T-helper 2 cell treated with Interferon-gamma antibody and Interleukin-4, amounts not matched to agents 5 μg/mL and 100 μg/mL, for 36 hours (primary cell): ENCODE measurements at places on chromosomes 13 and 19.

DNA sequence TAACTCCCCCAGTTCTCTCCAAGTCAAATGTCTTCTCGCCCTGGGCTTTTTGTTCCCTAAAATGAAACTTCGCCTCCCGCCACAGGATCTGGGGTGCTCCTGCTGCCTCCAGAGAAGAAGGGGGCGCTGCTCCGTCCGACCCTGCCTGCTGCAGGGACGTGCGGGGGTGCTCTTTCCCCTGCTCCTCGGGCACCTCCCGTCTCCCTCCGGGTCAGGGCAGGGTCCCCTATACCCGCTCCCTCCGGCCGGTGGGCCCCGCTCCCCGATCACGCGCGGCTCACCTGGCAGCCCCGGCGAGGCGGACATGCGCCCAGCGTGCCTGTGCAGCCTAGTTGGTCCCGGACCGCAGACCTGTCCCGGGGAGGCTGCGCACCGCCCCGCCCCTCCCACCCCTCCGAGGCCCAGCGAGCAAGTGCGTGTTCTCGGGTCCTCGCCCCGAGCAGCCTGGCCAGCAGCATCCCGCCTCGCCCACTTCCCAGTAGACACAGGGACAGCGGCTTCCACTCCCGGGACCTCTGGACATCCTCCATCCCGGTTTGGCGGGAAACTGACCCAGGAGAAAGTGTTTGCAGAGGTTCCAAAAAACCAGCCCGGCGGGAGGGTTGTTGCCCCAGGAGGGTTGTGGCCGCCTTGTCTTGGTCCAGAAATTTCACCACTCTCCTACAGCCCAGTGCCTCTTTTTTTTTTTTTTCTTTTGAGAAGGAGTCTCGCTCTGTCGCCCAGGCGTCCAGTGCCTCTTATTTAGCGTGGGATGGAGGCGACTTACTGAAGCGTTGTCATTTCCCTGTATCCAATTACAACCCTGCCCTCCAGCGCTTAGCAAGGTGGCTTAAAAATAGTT lies at the start of gene OXGR1:
Gene OXGR1, minus strand, starts transcription at position 460 of the 841 bp plus-strand sequence. CDS start 6,717 bp downstream, outside the sequence.
- H3K4me3 ChIP-seq: no peak within 1 kb of the TSS
- H3K27me3 ChIP-seq: peaks cover 28% of the 10 kb centered on the region
- DNase-seq: no peak
- no peak within 1 kb of the TSS for H3K27ac ChIP-seq
- H3K4me1 ChIP-seq: peaks cover 2% of the 10 kb centered on the region

GRCh38 chr13:26539738-26540292 lies 17.7 kb upstream of the WASF3 start:
- H3K36me3 ChIP-seq: no peaks in the 10 kb centered on the region
- H3K4me3 ChIP-seq: no peak overlapping the region
- no peak for DNase-seq
- H3K27me3 ChIP-seq: peaks cover 4% of the 10 kb centered on the region
- no peaks in the 10 kb centered on the region for H3K4me1 ChIP-seq

DNA sequence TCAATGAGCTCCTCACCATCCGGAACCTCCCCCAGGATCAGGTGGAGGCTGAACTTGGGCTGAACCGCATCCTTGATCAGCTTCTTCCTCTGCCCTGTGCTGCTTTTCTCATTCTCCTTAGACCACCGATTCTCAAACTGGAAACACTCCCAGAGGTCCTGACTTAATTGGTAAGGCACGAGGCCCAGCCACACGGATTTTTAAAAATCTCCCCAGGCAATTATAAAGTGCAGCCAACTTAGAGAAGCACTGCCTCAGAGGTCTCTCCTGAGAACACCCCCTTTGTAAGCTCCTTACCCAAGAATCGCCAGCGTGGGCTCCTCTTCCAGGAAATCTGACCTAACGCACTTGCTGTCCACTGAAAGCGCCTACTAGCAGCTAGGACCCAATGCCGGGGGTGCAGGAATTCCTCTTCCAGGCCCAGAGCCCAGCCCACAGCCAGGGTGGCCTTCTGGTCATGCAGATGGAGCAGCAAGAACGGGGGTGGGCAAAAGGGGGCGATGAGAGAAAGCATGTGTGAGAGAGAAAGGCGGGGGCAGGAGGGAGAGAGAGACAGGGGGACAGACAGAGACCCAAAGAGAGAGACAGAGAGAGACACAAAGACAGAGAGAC lies 66.9 kb upstream of the CACNA1A start:
- H3K27me3 ChIP-seq: no peaks in the 10 kb centered on the region
- no peak overlapping the region for H3K4me3 ChIP-seq
- no peak overlapping the region for H3K27ac ChIP-seq

DNA sequence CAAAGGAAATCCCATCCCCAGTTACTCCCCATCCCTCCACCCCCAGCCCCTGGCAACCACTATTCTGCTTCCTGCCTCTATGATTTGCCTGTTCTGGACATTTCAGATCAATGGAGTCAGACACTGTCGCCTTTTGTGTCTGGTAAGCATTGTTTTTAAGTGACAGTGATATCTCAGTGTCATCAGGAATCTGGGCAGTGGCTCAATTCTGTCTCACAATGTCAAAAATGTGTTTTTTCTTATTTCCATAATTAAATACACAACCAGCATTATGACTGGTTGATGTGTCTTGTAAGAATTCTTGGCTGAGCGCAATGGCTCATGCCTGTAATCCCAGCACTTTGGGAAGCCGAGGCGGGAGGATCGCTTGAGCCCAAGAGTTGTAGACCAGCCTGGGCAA lies 20.2 kb upstream of the PGLS start:
- no peak overlapping the region for H3K4me3 ChIP-seq
- H3K4me1 ChIP-seq: peaks cover 26% of the 10 kb centered on the region
- no peaks in the 10 kb centered on the region for H3K36me3 ChIP-seq
- no peak for DNase-seq
- H3K27me3 ChIP-seq: no peaks in the 10 kb centered on the region
- no peak overlapping the region for H3K27ac ChIP-seq

- peaks cover 2% of the 10 kb centered on the region for H3K4me1 ChIP-seq
- DNase-seq: no peak
These were observed 78.4 kb downstream of the MIPEP start for GRCh38 chr13:23810685-23811240.
